ENCODE measurements at places on chromosomes 16 and 17.

DNA sequence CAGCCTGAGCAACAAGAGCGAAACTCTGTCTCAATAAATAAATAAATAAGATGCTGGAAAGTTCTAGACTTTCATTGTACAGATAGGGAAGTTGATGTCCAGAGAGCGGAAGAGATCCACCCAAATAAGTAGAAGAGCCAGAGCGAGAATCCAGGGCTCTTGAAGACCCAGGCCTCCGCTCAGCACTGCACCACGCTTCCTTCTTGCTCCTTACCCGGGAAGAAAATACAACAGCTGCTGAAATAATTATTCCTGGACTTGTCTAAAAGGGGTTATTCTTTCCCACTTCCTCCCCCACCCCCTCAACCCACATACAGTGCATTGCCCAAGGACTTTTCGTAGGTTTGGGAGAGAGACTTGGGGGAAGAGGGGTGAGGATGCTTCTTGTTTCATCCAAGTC is 26.7 kb downstream of the CDK5RAP3 start:
- no peak for DNase-seq

- DNase-seq: no peak
Measured at GRCh38 chr17:14372905-14373613, 72.2 kb downstream of the HS3ST3B1 start.

- peak; percentile 29 for DNase-seq
Measured at GRCh38 chr17:8073627-8074484, 13.7 kb downstream of the ALOX12B start.

DNA sequence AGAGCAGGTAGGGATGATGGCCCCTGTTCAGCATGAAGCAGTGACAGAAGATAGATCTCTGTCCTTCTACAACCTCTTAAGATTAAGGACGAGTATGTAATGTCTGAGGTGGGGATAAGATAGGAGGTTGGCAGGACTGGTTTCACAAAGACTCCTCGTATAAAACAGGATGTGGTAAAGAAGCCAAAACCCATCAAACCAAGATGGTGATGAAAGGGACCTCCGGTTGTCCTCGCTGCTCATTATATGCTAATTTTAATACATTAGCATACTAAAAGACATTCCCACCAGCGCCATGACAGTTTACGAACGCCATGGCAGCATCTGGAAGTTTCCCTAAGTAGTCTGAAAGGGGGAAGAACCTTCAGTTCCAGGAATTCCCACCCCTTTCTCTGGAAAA is 27.3 kb downstream of the MIS12 start:
- no peak for DNase-seq

DNA sequence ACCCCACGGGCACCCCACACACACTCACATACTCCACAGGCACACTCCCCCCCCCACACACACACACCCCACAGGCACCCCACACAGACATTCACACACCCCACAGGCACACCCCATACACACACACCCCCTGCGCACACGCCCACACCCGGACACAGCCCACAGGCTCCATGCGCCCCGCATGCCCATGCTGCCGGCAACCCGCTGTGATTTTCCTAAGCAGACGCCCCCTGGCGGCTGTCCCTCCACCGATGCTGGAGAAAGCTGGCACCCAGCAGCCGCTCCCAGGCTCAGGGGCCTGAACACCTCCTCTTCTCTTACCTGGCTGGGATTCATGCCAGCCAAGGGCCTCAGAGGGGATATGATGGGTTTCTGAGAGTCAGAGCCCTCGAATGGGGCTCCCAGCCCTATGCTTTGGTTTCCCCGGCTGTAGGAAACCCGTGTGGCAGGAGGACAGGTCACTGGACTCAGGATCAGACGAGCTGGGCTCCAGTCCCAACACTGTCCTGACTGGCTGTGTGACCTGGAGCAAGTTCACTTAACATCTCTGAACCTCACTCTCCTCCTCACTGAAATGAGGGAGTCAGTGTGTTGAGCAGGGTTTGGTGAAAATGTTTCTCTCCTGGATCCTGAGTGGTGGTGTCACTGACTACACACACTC is 19.6 kb upstream of the TNFRSF13B start:
- DNase-seq: peak; percentile 37

GRCh38 chr17:83147280-83147679 is 67.9 kb downstream of the METRNL start:
- no peak for DNase-seq

- no peak for DNase-seq
Measured at GRCh38 chr17:37134050-37134449, 185.3 kb downstream of the AATF start.

DNA sequence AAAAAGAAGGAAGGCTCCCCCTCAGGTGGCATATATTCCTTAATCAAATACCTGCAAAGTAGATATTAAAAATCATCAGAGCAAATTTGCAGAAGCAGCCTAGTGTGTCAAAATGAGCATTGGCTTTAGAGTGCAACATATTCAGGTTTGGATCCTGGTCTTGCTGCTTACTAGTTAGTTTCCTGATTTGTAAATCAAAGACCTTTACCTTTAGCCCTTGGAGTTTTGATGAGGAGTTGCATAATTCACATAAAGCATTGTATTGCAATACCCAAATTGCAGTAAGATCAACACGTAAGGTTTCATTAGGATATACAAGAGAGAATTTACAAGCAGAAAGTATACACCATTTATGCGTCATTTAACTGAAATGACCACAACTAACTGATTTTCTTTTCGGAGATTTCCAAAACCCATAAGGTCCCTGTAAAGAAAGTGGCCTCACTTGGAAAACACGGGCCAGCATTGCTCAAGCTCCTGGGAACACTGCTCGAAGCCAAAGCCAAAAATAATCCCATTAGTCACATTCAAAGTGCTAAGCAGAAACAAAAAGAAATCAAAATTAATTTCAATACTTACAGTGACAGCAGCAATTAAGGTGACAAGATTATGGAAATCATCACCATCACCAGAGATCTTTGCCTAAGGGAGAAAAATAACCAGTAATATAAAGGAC is 415.9 kb upstream of the ERCC4 start:
- no peak for DNase-seq

DNA sequence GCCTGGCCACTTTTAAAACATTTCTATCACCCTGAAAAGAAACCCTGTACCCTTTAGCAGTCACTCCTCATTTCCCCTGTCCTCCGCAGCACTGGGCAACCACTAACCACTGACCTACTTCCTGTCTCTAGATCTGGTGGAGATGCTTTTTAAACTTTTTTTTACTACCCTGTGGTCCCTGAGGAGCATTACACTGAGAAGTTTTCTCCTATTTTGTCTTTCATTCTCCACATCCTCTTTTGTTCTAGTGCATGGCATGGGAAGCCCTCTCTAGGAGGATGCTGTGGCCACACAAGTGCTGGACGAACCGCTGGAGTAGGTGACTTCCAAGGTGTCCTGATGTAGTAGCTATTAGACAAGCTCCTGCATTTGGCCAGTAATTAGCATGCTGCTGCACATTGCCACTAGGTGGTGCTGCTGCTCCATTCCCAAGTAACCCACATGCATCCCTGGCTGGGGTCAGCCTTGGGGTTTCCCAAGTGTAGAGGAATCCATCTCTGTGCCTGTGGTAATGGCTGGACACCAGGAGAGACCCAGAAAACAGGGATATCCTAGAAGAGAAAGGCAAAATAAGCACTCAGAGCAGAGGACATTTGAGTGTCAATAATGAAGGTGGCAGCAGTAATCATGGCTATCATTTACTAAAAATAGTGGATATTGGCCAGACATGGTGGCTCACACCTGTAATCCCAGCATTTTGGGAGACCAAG is 143.8 kb upstream of the CRHR1 start:
- no peak for DNase-seq

Data from COR-L47 (cell line).